ENCODE measurements at places on chromosomes 2 and 18. TPM values are rescaled to one million over a fixed set of nuclear protein-coding genes. Genes with fewer than 3 reads are reported as not detected.

GRCh38 chr2:18925296-18925695 is 335.9 kb upstream of the NT5C1B start:
- DNase-seq, result no peak

DNA sequence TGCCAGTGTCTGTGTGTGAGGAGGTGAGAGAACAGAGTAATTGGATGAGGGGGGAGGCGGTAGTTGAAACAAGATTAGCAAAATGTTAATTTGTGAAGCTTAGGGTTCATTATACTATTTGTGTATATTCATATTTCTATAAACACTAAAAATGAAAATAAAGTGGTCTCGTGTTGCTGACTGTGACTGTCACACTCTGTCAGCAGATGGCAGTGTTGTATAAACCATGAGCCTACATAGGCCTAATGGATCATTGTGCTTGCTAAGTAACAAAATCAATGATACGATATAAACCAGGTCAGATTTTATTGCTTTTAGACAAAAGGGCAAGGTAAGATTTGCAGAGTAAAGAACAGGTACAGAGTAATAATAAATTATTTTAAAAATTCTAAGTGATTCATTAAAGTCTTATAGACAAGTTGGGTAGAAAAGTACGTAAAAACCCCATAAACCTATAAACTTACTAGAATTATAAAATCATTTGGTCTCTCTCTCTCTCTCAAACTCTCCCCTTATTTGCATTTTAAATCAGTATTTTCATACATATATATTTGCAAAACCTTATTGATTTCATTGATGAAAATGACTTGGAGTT is 182.7 kb downstream of the RPIA start:
- DNase-seq, result peak; percentile 53

DNA sequence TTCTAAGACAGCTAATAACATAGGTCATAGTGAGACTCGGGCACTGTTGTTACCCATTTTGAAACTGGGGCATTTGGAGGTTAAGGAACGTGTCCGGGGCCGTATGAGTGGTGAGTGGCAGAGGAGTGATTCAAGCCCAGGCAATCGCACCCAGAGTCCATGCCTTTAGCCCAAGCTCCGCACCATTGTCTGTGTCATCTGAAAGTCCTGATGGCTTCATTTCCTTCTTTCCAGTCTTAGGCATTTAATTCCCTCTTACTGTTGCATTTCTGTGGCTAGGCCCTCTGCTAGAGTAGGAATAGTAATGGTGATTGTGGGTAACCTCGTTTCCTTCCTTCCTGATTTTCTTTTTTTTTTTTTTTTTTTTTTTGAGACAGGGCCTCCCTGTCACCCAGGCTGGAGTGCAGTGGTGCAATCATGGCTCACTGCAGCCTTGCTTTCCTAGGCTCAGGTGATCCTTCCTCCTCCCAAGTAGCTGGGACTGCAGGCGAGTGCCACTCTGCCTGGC is 49.8 kb upstream of the ASB1 start:
- no peak for DNase-seq

GRCh38 chr18:495017-495416 is 5.5 kb downstream of the COLEC12 start:
- DNase-seq, result no peak

Gene ABCG5
- total RNA-seq, result 0.68 TPM

DNA sequence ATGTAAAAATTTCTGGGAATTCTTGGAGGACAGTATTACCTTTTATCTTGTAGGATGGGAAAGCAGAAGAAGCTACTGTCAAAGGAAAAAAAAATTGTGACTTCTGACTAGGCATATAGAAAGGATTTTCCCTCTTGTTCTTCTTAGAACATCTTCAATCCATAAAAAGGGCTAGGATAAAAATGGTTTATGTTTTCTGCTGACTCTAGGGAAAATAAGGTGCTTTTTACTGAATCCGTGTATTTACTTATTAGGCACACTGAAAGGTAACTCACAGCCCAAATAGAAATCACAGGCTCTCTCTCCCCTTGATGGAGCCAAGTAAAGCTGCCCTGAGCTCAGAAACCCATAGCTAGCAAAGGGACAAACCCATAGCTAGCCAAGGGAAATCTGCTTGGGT is 74.6 kb downstream of the EPAS1 start:
- DNase-seq, result no peak

DNA sequence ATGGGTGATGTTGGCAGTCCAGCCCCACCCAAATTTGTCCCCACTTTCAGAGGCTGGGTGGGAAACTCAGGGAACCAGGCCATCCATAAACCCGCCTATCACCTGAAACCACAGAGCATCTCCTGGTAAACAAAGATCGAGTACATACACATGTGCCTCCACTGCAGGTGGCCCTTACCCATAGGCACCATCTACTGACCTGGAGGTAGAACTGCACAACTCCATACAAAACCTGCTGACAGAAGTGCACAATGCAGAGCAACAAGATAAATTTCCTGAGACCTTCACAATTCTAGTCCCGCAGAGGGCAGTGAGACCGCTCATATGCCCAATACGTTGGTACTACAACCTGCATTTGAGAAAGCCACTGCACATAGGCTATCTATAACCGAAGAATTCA is 856.3 kb downstream of the SUCLG1 start:
- DNase-seq, result no peak

Measured in dorsolateral prefrontal cortex (tissue), 122 donors.